ENCODE measurements at places on chromosomes 1 and 21.
A peak's percentile ranks its signal among the peaks of the same experiment; 100 is the strongest.

DNA sequence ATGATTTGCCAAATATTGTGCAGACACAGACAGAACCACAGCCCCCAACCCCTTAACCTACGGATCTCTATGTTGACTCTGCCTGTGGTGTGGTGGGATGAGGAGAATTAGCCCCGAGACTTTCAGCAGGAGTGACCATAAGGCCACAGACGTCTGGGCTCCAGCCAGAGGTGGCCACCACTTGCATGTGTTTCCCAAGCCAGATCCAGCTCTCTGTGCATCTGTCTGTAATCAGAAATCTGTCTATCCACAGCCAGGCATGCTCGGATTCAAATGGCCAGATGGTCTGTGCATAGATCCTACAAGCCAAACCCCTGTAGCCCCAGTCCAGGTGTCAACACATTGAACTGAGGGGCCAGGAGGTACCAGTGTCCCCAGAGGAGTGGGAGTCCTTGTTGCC, 140.6 kb downstream of the SYF2 start:
- DNase-seq, result no peak

- no peak for DNase-seq
Observed at GRCh38 chr1:154178013-154178412, 13.9 kb downstream of the TPM3 start.

DNA sequence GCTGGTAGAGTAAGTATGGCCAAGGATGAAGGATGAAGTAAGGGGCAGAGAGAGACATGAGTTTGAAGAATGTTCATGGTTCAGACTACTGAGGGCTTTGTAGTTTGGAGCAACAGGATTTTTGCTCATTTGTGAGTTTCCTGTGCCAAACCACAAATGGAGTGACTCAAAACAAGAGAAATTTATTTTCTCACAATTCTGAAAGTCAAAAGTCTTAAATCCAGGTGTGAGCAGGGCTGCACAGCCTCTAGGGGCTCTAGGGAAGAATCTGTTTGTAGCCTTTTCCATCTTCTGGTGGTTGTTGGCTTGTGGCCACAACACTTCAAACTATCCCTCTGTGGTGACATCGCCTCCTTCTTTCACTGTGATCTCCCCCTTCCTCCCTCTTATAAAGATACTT, 58.9 kb downstream of the RHOU start:
- DNase-seq, result no peak

- DNase-seq, result peak; percentile 24
Observed at GRCh38 chr1:40802078-40802741, 18.6 kb downstream of the KCNQ4 start.

GRCh38 chr1:247113733-247114271, 9.6 kb upstream of the ZNF669 start:
- no peak for DNase-seq

GRCh38 chr1:165892935-165893334, 65.5 kb downstream of the UCK2 start:
- no peak for DNase-seq

DNA sequence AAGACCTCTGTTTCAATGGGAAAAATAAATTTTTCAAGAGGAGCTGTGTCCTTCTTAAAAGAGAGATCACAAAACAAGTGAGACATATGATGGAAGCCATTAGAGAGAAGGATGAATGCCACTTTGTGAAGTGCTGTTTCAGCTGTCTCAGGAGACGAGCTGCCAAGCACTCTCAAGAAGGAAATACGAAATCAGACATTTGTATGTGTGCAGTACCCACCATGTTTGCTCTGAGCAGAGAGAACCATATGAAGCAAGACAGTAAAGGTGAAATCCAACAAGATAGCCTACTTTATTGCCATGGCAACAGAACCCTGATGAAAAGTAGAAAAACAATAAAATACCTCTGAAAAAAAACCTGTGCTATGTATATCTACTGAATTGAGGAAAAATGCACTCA, 168.1 kb downstream of the AMY1C start:
- no peak for DNase-seq

DNA sequence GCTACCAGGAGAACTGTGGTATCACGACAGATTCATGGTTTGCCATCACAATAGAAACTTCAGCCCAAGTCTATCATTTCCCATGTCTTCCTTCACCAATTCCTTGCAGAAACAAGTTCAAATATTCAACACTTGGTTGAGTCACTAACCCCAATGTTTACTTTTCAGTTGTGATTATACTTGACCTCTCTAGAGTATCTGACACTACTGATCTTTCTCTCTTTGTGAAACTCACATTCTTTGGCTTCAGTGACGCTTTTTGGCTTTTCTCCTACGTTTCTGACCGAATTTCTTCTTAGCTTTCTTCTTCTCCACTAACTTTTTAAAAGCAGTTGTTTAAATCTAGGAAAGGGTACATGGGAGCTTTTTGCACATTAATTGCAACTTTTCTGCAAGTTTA, 48.8 kb upstream of the HMGB4 start:
- DNase-seq, result no peak

- no peak for DNase-seq
Observed at GRCh38 chr1:77473690-77474089, 191.9 kb downstream of the AK5 start.

- no peak for DNase-seq
Observed at GRCh38 chr1:10056599-10056987, 23.8 kb downstream of the UBE4B start.

Data from midbrain (tissue), 1 donor.